Activated CD8-positive, alpha-beta T cell treated with anti-CD3 and anti-CD28 coated beads, Interleukin-2, amount 10 ng/mL, durations not matched to agents 7 days and 5 days (primary cell): ENCODE measurements at places on chromosomes 7 and 10. TPM values are rescaled to one million over a fixed set of nuclear protein-coding genes. Genes with fewer than 3 reads are reported as not detected.

OPN4 gene
- not detected for total RNA-seq

DGKB gene
- not detected for total RNA-seq

PKD1L1 gene
- total RNA-seq = 0.11 TPM

GPER1 gene
- total RNA-seq = not detected

PSMA2 gene
- total RNA-seq = 154 TPM

WEE2 gene
- total RNA-seq = not detected

SEMA4G gene
- total RNA-seq = 0.40 TPM

TBRG4 gene
- 133 TPM for total RNA-seq

IPMK gene
- 6.1 TPM for total RNA-seq

MUC3A gene
- total RNA-seq = not detected

SEMA3C gene
- total RNA-seq = not detected

TRIM24 gene
- total RNA-seq = 26.1 TPM

PLAC9 gene
- not detected for total RNA-seq

EMX2 gene
- not detected for total RNA-seq

RADIL gene
- 0.82 TPM for total RNA-seq

FZD8 gene
- total RNA-seq = 0.24 TPM

SLK gene
- total RNA-seq = 33.5 TPM

SHTN1 gene
- not detected for total RNA-seq

DPY19L1 gene
- 20.3 TPM for total RNA-seq
